ENCODE measurements at places on chromosomes 5 and 9. TPM values are rescaled to one million over a fixed set of nuclear protein-coding genes. Genes with fewer than 3 reads are reported as not detected.

Gene RNF130
- polyA plus RNA-seq, result 40.0 TPM

GRCh38 chr9:86252870-86253269, 6.6 kb downstream of the C9orf153 start:
- DNase-seq, result no peak

Gene ARID3C
- polyA plus RNA-seq, result 0.18 TPM

- peak; percentile 69 for DNase-seq
These were observed 262.5 kb upstream of the GRIN3A start for GRCh38 chr9:102000956-102001355.

Gene ACOT12
- polyA plus RNA-seq, result 0.23 TPM

Gene CCNO
- 0.31 TPM for polyA plus RNA-seq

GRCh38 chr5:171654881-171655280, 130.7 kb upstream of the SMIM23 start:
- no peak for DNase-seq

DNA sequence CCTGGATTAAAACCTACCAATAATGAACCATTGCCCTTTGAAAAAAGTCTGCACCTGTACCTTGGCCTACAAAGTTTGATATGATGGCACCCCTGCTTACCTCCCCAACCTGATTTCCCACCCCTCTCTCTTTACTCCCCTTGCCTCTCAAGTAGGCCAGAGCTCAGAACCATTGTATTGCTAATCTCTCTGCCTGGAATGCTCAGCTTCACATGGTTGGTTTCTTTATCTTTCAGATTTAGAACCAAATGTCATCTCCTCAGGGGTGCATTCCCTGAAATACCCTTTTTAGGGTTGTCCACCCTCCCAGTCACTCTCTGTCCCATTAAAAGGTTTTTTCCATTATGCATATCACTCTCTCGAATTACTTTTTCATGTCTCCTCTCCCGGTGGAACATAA, 116.6 kb upstream of the VCAN start:
- no peak for DNase-seq
